ENCODE measurements at places on chromosomes 12 and 14.

DNA sequence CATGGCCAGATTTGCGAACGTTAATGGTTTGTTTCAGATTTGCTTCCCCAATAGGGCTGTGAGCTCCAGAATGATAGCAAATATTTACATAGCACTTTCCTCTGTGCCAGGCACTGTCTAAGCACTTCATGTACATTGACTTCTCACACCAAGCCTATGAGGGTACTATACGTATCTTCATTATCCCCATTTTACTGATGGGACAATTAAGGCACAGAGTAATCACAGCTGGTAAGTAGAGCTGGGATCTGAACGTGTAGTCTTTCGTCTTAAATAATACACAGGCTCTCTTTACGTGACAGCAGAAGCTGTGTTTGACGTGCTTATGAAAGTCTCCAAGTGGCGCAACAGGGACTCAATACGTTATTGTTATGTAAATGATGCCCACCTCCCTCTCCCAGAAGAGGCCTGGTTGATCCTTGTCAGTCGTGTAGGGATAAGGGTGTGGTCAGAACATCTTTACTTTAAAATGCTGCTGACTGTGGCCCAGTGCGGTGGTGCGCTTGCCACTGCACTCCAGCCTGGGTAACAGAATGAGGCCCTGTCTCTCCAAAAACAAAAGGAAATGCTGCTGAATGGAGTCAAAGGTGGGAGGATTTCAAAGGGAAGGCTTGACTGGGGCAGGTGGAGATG lies 66.3 kb upstream of the TCL1B start:
- DNase-seq = no peak

- no peak for DNase-seq
These were observed 55.0 kb downstream of the OSBPL8 start for GRCh38 chr12:76504606-76505005.

GRCh38 chr12:100901266-100901665 lies 106.7 kb downstream of the ANO4 start:
- DNase-seq = no peak

- no peak for DNase-seq
These were observed 125.4 kb downstream of the RFLNA start for GRCh38 chr12:124420041-124420995.

Data from stimulated activated CD4-positive, alpha-beta T cell treated with anti-CD3 and anti-CD28 coated beads, Interleukin-4, amount 100 ng/mL, for 1 hour (primary cell).